GM23248 (cell line): ENCODE measurements at places on chromosomes 7 and 10.

DNA sequence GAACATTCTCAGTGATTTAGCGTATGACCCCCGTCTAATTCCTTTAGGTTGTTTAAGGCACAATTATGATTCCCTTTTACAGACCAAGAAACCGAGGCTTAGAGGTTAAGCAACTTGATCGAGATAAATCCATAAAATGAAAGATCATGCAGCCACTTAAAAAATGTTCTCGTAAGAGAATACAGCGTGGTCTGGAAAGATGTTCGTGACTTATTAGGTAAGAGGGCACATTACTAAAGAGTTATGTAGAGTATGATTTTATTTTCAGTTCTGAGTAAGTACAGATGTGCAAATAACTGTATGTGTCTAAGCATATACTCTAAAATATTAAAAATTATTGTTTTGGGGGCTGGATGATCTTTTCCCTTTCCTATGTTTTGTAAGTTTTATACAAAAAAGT is 575.1 kb downstream of the PARD3 start:
- H3K27me3 ChIP-seq: no peaks in the 10 kb centered on the region
- H3K4me1 ChIP-seq: no peaks in the 10 kb centered on the region
- no peak overlapping the region for H3K27ac ChIP-seq

GRCh38 chr7:37674531-37674930 is 9.0 kb upstream of the GPR141 start:
- no peak overlapping the region for H3K4me3 ChIP-seq
- no peak overlapping the region for H3K27ac ChIP-seq
- H3K27me3 ChIP-seq: no peaks in the 10 kb centered on the region
- no peaks in the 10 kb centered on the region for H3K4me1 ChIP-seq
- no peaks in the 10 kb centered on the region for H3K36me3 ChIP-seq
- DNase-seq: no peak

- H3K36me3 ChIP-seq: no peaks in the 10 kb centered on the region
- peaks cover 14% of the 10 kb centered on the region for H3K27me3 ChIP-seq
Measured at GRCh38 chr10:132815168-132815857, 29.4 kb upstream of the NKX6-2 start.

DNA sequence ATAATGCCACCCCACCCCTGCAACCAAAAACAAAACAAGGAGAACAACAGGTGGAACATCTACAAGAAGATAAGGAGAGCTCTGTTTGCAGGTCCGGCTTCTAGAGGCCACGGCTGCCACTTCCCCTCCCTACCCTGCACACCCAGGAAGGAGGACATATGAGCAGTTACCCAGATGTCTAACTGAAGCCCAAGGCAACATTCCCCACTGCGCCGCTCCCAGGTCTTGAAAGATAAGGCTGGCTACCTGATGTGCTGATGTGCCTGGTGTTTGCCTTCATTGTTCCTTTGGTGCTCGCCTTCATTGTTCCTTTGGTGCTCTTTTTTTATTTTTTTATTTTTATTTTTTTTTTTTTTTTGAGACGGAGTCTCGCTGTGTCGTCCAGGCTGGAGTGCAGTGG is 21.0 kb downstream of the HPS6 start:
- no peaks in the 10 kb centered on the region for H3K27me3 ChIP-seq
- H3K4me3 ChIP-seq: no peak overlapping the region
- no peaks in the 10 kb centered on the region for H3K36me3 ChIP-seq
